ENCODE measurements at places on chromosomes 1 and 21.

DNA sequence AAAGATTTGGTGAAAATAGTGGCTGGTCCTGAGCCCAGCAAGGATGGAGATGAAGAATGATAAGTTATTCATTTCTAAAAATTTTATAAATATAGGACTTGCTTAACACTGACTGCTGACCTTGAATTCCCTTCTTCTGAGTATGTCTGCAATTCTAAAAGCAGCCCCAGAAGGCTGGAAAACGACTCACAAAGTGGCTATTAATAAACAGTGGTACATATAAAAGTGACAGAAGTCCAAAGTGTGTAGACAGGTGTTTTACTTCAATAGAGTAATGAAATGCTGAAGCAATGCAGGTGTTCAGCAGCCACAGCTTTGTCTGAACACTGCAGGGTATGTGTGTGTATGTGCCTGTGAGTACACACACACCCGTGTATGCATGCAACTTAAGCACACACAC is 219.0 kb upstream of the NRIP1 start:
- no peak for DNase-seq

GRCh38 chr1:156371553-156372264 is 2.7 kb downstream of the RHBG start:
- no peak for DNase-seq

DNA sequence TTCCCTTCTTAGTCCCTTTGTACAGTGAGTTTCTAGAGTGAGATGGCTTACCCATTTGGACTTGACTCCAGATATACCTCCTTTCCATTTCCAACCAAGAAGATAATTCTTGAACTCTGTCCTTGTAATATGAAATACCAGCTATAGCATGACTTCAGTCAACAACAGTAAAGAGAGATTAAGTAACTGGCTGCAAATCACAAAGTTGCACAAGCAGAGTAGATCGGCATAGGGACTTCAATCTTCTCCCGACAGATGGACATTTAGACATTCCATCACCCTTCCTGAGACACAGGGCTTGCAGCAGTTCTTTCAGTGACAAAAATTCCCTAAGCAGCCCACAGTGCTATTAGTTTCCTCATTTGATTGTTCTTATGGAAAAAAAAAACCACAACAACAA is 44.6 kb downstream of the JAK1 start:
- no peak for DNase-seq

DNA sequence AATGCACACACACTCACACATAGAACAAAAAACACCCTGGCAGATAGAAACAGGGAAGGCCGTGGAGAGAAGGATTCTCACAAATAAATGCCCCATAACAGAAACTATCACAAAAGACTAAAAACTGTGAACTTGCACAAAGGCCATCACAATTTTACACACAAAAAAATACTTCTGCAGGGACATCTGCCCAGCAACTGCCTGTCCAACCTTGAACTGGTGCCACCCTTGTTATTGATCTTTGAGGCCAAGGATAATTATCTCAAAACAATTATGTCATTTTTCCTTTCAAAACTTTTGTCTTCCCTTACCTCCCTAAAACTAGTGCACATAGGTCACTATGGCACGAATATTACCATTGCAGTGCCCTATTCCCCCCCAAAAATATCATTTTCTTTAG is 143.8 kb upstream of the KCTD3 start:
- DNase-seq, result no peak

DNA sequence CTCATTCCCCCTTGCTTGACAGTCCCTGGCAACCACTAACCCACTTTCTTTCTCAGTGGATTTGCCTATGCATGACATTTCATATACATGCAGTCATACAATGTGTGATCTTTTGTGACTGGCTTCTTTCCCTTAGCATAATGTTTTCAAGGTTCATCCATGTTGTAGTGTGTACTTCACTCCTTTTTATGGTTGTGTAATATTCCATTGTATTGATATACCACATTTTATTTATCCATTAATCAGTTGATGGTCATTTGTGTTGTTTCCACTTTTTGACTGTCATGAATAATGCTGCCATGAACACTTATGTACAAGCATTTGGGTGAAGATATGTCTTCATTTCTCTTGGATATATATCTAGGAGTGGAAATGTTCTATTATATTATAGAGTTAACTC is 127.7 kb upstream of the GRIK3 start:
- DNase-seq, result no peak

DNA sequence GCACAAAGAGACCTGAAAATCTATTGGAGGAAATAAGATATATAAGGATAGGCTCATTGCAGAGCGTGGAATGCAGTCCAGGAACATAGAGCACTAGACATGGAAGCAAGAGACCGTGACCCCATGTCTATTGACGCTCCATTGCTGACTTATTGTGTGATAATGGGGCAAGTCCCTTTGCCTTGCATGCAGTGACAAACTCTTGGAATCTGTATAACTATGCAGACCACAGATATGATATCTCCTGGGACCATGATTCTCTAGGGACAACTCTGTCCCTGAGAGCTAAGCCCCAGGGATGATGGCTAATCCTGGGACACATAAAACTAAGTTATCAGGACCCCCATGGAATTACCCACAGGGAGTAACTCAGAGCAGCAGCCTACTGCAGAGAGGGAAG is 73.1 kb upstream of the PRDX6 start:
- no peak for DNase-seq

GRCh38 chr21:24636696-24637095 is 970.6 kb downstream of the MRPL39 start:
- DNase-seq, result no peak

DNA sequence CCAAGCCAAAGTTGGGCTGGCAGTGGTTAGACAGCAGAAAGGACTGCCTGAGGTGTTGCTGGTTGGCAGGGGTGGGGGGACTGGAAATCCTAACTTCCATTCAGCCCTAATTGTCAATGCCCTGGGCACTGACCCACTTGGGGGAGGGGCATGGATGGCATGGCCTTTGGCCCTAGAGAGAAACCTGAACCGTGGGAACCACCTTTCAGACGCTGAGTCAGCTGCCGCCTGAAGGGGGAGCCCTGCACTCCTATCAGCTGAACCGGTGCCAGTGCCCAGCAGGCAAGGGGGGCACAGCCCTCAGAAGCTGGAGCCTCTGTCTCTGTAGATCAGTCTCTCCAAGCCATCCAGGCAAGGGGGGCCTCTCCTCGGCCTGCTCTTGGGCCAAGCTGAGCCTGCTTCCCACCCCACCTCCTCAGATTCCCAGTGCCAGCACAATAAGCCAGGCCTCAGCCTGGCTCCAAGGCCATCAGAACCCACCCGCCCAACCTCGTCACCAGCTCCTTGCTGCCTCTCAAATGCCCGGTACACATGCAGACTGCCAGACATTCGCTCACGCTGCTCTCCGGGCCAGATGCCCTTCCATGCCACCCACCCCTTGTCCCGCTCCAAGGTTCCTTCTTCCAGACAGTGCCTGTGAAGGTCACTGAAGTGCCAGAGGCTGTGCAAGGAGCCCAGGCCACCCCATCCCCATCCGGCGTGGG is 11.6 kb downstream of the TINAGL1 start:
- no peak for DNase-seq

DNA sequence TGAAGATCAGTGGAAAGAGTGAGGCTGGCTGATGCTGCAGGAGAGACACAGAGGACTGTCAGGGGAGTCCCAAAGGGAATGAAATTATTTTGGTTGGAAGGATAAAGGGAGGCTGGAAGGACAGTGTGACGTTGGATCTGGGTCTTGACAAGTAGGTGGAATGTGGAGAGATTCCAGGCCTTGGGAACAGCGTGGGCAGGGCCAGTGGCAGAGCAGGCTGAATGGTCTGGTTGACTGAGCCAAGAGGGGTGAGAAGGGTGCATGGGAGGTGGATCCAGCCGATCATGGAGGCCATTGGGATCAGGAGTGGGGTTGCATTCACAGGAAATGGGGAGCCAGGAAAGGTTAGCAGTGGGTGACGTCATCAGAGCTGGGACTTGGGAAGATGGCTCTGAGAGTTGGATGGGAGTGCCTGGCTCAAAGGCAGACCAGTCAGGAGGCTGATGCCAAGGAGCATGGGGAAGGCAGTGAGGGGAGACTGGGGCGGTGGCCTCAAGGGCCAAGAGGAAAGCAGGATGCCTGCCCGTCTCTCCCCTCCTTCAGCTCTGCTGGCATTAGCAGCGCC is 146.2 kb upstream of the VAMP3 start:
- DNase-seq, result no peak

- DNase-seq, result no peak
Observed at GRCh38 chr1:199878823-199879222, 148.7 kb upstream of the NR5A2 start.

GRCh38 chr1:154839691-154840090 is 30.4 kb downstream of the KCNN3 start:
- DNase-seq, result no peak

GRCh38 chr21:29671728-29672127 is 268.1 kb downstream of the GRIK1 start:
- no peak for DNase-seq

All from GM04504 (cell line).